T-cell (primary cell): ENCODE measurements at places on chromosomes 13 and 19.
A peak's percentile ranks its signal among the peaks of the same experiment; 100 is the strongest.

DNA sequence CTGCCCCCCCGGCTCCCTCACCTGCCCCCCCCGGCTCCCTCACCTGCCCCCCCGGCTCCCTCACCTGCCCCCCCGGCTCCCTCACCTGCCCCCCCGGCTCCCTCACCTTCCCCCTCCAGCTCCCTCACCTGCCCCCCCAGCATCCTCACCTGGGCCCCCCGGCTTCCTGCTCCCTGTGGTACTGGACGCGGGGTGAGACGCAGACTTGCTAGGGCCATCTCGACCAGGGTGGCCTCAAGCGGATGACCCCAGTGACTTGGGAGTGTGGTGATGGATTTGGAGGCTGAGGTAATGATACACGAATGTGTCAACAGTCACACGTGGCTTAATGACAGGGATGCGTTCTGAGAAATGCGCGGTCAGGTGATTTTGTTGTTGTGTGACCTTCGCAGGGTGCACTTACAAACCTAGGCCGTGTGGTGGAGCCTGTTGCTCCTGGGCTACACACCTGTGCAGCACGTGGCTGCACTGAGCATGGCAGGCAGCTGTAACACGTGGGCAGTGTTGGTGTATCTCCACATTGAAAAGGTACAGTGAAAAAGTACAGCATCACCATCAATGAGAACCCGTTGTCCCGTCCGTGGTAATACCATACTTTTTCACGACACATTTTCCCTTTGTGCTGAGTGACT is 197.8 kb downstream of the TEX29 start:
- no peak for DNase-seq

DNA sequence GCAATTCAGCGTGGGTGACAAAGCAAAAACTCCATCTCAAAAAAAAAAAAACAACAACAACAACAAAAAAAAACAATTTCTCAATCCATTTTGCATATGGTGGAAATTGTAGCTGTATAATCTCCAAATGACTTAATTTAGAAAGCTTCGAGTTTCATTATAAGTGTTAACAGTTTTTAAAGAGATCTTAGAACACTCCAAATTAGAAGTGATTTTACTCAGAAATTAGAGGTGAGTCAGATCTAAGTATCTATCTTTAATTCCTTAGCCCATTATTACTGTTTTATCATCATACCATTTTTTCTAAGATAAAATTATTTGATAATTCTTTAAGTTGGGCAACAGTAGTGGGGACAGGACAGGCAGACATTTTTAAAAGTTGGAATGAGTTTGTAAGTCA is 60.5 kb downstream of the ZMYM2 start:
- DNase-seq = no peak

- no peak for DNase-seq
Observed at GRCh38 chr13:43959291-43959690, 79.6 kb downstream of the LACC1 start.

- DNase-seq = no peak
Observed at GRCh38 chr19:3732108-3732507, 23.9 kb downstream of the TJP3 start.

GRCh38 chr19:29479941-29480340 is 45.9 kb upstream of the VSTM2B start:
- no peak for DNase-seq

DNA sequence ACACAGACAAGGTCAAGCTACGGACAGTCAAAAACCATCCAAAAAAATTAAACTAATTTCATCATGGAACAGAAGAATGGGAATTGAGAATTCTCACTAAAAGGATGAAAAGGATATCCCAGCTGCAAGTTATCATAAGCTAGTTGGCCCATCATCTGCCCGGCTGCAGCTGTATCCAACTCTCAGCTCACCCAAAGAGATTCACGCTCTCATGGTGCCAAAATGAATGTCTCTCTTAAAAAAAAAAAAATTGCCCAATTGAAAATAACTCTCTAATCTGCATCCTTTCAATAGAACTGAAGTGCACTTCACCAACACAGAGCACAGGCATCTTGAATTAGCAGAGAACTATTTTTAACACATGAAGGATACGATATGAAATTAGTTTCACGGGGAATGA is 20.0 kb downstream of the ENOX1 start:
- no peak for DNase-seq

- DNase-seq = no peak
Observed at GRCh38 chr19:53389978-53390377, 5.0 kb upstream of the ZNF765 start.

DNA sequence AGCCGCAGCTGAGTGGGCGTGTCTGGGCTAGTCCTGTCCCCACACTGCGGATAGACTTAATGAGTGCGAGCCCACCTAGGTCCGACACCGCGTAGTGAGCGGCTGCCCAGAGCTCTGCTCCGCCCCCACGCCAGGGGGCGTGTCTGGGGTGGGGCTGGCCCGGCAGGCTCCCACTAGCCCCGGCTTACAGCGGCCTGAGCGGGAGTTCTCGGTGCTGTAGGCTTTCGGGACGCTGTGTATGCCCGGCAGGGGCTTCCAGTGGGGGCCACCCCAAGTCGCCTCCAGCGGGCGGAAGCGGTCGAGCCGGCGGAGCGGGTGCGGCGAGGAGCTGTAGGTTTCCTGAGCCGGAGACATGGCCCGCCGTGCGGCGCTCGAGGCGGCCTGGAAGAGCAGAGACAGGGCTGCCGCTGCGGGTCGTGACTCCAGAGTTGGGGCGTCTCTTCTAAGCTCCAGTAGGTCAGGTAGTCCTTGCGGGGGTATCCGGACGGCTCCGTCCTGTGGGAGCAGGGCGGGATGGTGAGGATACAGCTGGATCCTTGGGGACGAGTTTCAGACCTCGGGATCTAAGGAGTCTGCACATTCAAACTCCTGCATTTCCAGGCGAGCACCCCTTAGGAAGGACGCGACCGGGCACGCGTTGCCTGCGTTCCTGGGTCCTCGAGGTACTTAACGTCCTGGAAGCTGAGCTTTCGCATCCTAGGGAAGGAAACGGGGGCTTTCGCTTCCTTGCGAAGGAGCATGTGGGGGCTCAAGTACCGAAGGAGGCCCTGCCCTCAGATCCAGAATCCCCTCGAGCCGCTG is 1.2 kb downstream of the CGB7 start:
- peak; percentile 30 for DNase-seq

- no peak for DNase-seq
Observed at GRCh38 chr13:36666477-36667229, 7.2 kb upstream of the SERTM1 start.

DNA sequence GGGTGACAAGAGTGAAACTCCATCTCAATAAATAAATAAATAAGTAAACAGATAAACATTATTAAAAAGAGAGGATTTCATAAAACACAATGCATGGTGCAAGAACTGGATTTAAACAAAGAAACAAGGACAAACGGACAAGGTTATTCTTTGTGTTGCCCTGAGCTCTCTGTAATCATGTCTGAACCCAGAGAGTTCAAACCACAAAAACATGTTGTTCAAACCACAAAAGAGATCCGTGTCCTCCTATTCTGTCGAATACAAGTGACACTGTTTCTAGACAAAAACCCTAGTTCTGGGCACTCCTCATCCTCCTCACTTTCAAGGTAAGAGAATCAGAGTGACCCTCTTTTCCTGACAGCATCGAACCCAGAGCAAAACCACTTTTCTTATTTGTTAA is 4.6 kb upstream of the TPRX2 start:
- DNase-seq = no peak

DNA sequence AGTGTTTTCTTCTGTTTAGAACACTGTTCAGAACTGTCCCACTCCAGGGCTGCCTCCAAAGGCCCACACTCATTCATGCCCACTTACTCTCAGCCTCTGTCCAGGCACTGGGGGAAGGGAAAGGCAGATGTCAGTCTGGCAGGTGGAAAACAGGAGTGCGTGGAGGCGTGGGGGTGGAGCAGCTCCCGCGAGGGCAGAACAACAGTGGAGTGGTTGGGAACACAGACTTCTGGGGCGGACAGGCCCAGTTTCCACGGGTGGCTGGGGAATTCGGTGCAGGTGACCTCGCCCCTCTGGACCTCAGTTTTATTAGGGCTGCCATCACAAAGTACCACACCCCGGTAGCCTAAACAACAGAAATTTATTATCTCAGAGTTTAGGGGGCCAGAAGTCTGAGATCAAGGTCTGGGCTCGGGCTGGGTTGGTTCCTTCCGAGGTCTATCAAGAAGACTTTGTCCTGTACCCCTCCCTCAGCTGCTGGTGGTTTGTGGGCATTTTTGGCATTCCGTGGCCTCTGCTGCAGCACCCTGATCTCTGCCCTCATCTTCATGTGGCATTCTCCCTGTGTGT is 59.7 kb downstream of the SIPA1L3 start:
- DNase-seq = no peak

- no peak for DNase-seq
Observed at GRCh38 chr13:24081387-24081786, 79.1 kb upstream of the SPATA13 start.

DNA sequence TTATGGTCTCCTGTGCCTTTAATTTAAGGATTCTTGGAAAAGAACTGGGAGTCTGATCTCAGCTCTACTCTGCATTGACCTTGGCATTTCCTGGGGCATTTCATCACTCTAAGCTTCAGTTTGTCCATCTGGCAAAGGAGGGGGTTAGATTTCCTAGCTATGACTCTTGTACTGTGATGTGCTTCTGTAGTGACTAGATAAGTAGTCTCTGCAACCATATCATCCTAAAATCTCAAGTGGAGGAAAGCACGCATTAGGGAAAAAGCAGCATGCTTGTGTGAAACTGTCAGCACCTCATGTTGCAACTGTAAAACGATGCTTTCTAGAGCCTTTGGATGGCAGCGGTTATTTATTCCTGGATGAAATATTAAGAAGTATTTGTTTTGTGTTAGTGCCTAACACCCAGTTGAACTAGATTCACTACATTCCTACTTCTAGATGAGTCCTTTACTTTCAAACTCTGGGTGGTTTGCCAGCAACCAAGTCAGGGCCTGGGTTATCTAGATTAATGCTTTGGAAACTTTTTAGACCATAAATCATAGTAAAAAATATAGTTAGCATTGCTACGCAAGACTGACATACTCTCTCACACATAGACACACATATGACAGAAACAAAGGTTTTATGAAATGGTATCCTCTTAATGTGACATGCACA is 6.8 kb downstream of the WDFY2 start:
- DNase-seq = no peak

GRCh38 chr19:35329323-35329722 is 336 bp downstream of the CD22 start:
- no peak for DNase-seq

DNA sequence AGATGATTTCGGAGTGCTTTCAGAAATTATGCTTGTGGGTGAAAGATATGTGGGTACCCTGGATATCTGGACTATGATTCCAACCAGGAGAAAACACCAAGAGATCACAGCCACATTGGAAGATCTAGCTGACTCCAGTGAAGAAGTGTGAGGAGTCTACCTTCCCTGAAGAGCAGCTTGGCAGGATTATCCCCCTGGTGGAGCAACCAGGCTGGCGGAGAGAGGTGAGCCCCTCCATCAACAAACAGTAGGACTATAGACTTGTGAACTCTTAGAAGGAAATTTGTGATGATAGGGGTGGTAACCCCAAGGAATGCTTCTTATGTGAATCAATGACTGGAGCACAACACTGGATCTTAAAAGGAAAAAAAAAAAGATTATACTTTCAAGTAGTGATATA is 47.8 kb upstream of the DIAPH3 start:
- no peak for DNase-seq

DNA sequence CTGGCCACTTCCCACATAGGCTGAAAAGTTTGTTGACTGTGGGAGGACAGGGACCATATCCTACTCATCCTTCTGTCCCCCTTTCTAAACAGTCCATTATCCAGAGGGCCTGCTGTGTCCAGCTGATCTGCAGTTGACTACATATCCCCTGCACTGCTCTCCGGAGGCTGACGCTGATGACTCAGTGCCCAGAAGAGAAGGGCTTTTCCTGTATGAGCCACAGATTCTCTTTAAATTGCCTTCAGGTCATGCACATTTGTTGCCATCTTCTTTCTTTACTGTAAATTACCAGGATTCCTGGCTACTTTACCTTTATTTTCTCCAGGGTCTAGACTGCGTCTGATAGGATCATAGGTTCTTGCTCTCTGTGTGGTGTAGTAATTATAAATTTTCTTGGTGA is 125.2 kb downstream of the LACC1 start:
- no peak for DNase-seq

DNA sequence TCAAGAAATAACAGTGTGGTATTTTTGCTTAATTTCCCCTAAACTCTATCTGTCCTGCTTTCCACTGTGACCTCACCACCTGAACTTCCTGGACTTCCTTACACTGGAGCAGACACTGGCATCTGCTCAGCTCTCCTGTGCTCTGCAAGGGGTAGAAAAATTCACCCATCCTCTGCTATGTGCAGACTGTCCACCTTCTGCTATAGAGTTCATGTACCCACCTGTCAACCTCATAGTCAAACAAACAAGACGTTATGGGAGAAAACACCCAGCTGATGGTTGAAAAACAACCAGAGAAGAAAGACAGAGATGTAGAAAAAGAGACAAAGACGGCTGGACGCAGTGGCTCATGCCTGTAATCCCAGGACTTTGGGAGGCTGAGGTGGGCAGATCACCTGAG is 12.2 kb downstream of the LAIR1 start:
- no peak for DNase-seq

DNA sequence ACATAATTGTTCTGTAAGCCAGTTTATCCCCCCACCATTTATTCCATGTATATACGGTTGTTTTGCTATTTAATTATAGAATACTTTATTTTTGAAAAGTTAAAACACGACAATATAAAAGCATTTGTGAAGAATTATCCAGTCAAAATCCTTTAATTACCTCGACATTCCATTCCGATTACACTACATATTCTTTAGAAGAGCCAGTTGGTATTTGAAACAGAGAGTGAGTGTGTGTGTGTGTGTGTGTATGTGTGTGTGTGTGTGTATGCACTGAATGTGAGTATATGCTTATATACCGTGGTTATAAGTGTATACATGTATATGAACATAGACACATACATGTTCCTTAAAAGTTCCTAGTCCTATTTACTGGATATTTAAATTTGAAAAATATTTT is 87.8 kb upstream of the KLF5 start:
- DNase-seq = no peak

DNA sequence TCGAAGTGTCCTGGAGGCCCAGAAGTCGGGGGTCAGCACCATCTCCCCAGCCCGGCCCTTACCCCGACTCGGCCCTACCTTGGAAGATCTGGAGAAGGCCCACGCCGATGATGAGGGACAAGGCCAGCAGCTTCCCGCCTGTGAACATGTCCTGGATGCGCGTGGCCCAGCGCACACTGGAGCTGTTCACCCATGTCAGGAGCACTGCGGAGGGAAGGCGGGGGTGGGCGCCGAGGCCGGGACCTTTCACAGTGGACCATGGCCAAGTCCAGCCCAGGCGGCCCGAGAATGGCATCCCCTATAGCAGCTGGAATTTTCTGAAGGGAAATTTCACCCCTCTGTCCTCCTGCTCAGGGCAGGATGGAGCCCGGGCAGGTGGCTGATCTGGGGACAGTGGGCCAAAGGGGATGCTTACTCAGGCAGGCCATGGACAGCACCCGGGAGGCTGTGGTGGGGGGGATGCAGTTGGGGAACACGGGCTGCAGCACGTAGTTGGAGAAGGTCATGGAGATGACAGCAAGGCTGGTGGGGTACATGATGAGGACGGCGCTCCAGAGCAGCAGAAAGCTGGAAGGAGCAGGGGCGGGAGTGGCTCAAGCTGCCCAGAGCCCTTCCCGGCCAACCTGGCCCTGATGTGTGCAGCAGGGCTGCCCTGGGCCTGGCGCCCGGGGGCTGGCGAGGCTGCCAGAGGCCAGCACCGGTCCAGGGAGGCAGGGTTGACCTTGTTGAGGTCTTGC is 13.0 kb downstream of the SLC7A10 start:
- DNase-seq = no peak

GRCh38 chr13:57224414-57224813 is 57.4 kb downstream of the PRR20E start:
- no peak for DNase-seq

- DNase-seq = no peak
Observed at GRCh38 chr19:19181488-19181998, 10.4 kb downstream of the BORCS8 start.

- DNase-seq = no peak
Observed at GRCh38 chr13:20704459-20705069, 1.1 kb downstream of the IL17D start.
